ENCODE measurements at places on chromosomes 12 and 14.
A peak's percentile ranks its signal among the peaks of the same experiment; 100 is the strongest.

GRCh38 chr14:74506411-74506851 is 12.9 kb downstream of the ISCA2 start:
- no peak for DNase-seq

GRCh38 chr12:90080616-90081015 is 372.0 kb upstream of the ATP2B1 start:
- DNase-seq: no peak

DNA sequence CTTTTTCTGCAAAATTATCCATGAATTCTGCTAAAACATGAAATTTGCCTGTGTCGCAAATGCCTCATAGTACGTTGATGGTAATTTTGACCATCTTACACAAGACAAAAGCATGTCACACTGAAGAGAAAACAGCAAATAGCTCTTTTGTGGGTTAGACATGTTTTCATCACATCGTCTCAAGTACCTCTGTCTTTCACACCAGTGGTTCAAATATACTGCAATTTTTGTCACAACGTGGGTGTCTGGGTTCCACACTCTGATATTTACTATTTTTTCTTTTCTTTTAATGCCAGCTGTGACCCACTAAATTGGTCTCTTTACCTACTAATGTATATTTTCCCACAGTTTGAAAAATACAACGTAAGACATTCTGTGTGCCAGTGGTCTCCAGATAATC is 10.4 kb downstream of the KLRB1 start:
- DNase-seq: no peak

DNA sequence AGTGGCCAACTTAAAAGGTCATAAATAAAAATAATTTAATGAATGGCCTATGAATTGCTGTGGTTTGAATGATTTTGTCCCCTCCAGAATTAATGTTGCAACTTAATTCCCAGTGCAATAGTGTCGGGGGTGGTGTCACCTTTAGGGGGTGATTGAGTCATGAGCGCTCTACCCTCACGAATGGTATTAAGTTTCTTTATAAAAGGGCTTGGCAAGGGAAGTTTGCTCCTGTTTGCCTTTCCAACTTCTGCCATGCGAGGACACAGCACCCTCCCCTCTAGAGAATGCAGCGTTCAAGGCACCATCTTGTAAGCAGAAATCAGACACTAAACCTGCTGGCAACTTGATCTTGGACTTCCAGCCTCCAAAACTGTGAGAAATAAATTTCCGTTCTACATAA is 253.3 kb downstream of the ATXN7L3B start:
- no peak for DNase-seq

- no peak for DNase-seq
Observed at GRCh38 chr14:36300337-36300736, 20.1 kb downstream of the MBIP start.

GRCh38 chr12:77481687-77482086 is 349.0 kb upstream of the NAV3 start:
- DNase-seq: no peak

- no peak for DNase-seq
Observed at GRCh38 chr12:106118-106591, 39.6 kb downstream of the IQSEC3 start.

DNA sequence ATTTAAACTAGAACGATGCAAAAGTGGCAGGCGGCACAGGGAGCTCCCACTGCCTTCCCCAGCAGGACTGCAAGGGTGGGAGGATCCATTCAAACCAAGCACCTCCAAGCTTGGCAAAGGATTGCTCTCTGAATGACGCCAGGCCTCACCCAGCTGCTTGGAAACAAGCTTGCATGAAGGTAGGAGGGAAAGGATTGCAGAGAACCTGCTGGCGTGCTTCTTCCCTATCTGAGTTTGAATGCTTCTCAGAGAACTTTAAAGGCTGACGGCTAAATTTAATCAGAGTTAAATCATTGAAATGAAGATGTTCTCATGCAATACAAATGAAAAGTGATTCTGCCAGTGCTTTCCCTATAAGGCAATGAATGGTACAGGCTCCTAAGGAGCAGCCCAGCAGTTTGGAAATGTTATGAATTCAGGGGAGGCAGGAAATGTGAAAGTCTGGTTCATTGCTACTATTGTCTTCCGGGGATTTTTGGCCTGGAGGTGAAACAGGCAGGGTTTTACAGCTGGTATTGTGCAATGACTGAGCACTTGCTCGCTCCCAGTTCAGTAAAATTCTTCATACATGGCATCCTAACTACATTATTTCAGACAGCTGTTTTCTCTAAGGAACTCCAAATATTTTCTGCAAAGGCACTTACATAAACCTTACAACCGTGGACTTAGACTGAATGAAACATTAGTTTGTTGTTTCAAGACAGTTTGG is 31.9 kb upstream of the DUSP6 start:
- no peak for DNase-seq

- DNase-seq: no peak
Observed at GRCh38 chr12:89163918-89164317, 188.4 kb downstream of the DUSP6 start.

- DNase-seq: no peak
Observed at GRCh38 chr14:101223561-101224162, 320.1 kb upstream of the RTL1 start.

GRCh38 chr12:50401500-50402081 is 906 bp downstream of the LARP4 start:
- peak; percentile 55 for DNase-seq

DNA sequence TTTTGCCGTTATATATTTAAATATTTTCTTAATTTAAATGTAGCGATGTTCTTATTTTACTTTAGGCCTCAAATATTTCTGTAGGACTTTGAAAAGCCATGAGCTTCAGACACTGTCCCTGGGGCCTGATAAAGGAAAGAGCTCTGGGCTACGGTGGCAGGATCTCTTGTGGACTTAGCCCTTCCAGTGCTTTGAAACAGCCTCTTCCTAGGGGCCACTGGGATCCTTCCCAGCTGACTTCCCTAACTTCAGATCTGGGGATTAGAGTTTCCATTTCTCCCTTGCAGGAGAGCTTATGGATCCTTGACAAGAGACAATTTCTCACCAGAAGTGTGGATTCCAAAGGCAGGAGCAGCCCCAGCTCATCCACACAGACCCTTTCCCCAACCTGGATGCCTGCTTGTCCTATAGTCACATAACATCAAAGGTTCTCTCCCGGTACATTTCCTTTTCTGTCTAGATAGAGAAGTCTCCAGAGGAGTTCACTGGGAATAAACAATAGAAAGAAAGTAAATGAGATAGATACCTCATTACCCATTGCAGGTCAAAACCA is 221.4 kb downstream of the TTC6 start:
- DNase-seq: no peak

DNA sequence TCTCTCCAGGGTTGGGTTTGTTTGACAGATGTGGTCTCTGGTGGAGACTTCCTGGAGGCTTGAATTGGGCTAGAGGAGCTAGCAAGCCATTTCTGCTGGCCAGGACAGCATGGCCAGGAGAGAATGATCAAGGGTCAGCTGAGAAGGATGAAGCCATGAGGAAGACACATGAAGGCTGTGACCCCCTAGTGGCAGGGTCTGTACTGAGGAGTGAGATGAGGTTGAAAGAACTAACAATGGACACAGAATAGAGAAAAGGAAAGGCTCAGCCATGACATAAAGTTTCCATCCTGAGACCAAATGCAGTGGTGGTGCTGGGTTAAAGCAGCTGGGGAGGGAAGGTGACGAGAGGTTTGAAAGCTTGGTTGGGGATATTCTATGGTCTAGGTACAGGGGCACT is 89.9 kb downstream of the NT5DC3 start:
- DNase-seq: no peak
